ENCODE measurements at places on chromosomes 11 and 22.

DNA sequence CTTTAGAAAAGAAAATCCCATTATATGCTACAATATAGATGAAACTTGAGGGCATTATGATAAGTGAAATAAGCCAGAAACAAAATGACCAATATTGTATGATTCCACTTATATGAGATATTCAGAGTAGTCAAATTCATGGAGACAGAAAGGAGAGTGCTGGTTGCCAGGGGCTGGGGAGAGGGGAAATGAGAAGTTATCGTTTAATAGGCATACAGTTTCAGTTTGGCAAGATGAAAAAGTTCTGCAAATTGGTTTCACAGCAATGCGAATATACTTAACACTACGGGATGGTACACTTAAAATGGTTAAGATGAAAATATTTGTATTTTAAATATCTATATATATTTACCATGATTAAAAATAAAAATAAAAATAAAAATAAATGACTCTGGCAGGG is 31.1 kb upstream of the RDX start:
- DNase-seq = no peak

- DNase-seq = no peak
Measured at GRCh38 chr11:68266936-68267880, 4.6 kb downstream of the C11orf24 start.

DNA sequence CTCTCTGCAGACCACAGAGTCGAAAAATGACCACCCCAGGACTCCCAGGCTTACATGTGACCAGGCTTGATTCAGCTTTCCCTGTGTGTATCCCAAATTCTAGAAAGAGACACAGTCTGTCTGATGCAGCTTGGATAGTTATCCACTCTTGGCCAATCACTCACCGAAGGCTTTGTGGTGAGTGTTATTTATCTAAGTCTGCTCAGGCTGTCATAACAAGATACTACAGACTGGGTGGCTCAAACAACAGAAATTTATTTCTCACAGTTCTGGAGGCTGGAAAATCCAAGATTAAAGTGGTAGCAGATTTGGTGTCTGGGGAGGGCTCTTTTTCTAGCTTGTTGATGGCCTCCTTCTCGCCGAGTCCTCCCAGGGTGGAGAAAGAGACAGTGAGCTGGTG is 63.2 kb downstream of the ZBTB16 start:
- no peak for DNase-seq

DNA sequence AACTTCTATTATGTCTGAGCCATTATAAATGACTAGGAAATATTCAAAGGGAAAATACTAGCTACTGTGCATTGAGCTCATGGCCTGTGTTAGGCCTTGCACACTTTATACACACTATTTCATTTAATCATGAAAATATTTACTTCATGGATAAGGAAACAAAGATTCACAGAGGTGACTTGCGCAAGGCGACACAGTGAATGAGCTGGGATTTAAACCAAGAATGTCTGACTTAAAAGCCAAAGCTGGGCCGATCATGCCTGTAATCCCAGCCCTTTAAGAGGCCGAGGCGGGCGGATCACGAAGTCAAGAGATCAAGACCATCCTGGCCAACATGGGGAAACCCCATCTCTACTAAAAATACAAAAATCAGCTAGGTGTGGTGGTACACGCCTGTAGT is 231.5 kb downstream of the MIAT start:
- no peak for DNase-seq

GRCh38 chr22:25779890-25780289 is 37.9 kb downstream of the MYO18B start:
- DNase-seq = no peak

GRCh38 chr11:3152471-3153110 is 12.5 kb downstream of the OSBPL5 start:
- DNase-seq = no peak

GRCh38 chr11:116707161-116707629 is 65.6 kb downstream of the BUD13 start:
- DNase-seq = no peak

DNA sequence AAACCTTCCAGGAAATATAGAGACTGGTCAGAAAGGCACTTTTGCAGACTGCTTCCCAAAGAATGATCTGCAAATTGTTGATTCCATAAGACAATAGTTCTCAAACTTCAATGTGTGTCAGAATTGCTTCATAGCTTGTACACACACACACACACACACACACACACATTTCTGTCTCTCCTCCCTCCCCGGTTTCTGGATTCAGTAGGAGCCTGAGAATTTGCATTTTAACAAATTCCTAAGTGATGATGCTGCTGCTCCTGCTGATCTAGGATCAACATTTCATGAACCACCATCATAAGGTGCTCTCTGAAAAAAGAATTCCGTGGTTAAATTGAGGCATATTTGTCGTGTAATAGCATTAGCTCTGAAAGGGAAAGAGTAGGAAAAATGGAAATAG is 35.3 kb upstream of the FZD4 start:
- DNase-seq = no peak

GRCh38 chr22:23764899-23765881 is 2.4 kb downstream of the C22orf15 start:
- DNase-seq = no peak

DNA sequence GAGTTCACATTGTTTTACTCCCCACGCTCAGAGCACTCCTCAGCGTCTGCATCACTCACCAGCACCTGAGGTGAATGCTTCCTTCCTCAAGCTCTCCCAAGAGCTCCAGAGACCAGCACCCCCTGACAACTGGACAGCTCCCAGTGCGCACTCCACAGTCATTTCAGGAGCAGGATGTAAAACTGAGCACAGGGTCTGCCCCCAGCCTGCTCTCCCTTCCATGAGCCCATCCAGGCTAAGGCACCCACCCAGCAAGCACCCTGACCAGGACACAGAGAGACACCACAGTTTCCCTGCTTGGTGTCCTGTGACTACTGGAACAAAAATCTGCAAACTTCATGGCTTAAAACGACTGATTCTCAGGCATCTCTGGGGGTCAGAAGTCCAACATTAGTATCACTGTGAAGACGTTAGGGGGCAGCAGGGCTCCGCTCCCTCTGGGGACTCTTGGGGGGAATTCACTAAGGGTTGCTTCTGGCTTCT is 3.3 kb downstream of the SCGB1D2 start:
- DNase-seq = peak; percentile 25

- DNase-seq = no peak
Measured at GRCh38 chr22:30457981-30458380, 13.8 kb downstream of the SEC14L3 start.

GRCh38 chr22:47034076-47034808 is 271.8 kb downstream of the TBC1D22A start:
- DNase-seq = no peak

DNA sequence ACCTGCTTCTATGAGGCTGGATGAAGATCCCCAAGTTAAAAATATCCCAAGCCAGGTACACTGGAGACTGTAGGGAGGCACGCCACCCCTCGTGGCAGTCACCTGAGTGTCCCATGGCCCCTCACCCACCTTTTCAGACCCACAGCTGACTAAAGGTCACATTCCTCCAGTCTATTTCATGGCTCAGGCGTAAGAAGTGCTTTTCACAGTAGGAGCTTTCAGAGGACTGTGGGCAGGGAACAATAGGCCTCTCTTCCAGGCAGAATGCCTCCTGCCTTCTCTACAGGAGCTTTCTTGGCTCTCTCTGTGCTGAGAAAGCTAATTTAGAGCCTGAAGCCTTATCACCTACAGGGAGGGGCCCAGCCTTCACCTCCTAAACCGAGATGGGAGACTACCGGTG is 73.8 kb downstream of the C11orf58 start:
- no peak for DNase-seq

- DNase-seq = no peak
Measured at GRCh38 chr22:32733923-32734514, 67.5 kb upstream of the TIMP3 start.

DNA sequence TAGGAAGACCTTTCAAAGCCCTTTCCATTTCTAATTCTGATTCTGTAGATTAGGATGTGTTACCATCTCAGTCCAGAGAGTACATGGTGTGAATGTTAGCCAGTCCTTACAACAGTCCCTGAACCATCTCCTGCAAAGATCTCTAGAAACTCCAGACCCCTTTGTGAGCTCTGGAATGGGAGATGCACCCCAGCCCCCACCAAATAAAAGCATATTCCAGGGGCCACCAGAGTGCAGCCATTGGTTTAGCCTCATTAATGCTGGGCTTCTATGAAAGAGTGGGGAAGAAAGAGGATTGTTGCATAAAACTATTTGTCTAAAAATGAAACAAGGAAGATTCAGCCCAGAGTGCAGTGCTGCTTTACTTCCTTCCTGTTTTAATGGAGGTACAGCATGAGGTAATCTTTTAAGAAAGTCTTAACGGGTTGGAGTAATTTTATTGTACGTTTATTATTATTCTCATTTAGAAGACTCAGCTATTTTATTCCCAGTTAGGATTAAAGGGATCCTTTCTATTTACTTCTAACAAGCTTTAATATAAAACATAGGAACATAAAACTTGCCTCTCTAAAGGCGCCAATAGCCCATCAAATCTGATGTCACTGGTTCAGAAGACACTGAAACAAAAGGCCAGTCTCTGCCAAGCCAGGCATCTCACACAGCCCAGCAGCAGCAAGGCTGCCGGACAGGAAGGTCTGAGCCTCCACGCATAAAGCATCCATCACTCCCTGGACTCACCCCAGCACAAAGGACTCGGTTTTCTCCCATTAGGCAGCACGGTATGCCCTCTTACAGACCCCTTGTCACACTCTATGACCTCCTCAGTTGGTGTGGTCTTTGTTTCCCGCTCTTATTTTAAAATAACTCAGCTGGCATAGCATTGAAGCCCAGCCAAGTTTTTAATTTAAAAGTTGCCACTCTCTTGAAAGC is 203.9 kb upstream of the BLID start:
- no peak for DNase-seq

- no peak for DNase-seq
Measured at GRCh38 chr22:27124351-27124966, 467.1 kb downstream of the MIAT start.

GRCh38 chr11:79342686-79343085 is 98.1 kb downstream of the TENM4 start:
- DNase-seq = peak; percentile 19

GRCh38 chr11:126465573-126466188 is 110.2 kb downstream of the ST3GAL4 start:
- DNase-seq = no peak

DNA sequence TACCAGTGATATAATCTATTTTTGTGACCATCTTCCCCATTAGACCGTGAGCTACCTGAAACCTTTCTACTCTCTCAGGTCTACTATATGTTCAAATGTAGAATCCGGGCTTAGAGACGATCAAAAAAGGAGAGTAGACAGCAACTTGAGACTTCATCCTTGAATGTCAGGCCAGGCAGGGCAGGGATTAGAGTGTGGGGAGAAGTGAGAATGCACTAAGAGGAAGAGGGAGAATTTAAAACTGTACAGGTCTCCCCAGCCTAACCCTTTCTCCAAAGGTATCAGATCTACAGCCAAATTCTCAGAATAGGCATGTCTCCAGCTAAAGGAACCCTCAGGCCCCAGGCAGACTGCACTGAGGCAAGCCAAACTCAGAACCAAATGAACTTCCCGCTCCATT is 935 bp downstream of the LAMTOR1 start:
- no peak for DNase-seq

DNA sequence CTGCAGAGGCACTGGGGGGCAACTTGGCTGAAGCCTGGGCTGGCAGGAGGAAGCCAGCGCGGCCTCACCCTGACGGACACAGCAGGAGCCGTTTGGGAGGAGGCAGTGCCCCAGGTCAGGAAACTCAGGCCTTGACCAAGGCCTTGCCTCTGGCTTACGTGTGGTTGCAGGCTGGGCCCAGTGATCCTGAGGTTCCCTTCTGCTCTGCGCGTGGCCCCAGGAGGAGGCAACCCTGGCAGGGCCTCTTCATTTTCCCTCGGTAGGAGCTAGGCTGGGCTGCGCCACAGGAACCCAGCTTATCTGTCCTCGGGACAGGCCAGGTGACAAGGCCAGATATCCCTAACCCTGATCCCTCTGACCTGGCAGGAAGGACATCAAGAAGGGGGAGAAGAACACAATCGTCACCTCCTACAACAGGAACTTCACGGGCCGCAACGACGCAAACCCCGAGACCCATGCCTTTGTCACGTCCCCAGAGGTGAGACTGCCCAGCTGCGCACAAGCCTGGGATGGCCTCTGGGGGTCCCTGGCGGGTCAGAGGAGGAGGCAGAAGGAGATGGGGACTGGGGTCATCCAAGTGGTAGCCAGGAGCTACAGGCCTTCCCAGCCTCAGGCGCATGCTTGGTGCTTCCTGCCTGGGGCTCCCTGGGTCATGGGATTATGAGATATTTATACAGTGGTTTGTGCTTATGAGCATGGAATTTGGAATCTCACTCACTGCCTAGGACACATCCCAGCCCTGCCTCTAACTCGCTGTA is 20.6 kb downstream of the POLR3H start:
- no peak for DNase-seq

DNA sequence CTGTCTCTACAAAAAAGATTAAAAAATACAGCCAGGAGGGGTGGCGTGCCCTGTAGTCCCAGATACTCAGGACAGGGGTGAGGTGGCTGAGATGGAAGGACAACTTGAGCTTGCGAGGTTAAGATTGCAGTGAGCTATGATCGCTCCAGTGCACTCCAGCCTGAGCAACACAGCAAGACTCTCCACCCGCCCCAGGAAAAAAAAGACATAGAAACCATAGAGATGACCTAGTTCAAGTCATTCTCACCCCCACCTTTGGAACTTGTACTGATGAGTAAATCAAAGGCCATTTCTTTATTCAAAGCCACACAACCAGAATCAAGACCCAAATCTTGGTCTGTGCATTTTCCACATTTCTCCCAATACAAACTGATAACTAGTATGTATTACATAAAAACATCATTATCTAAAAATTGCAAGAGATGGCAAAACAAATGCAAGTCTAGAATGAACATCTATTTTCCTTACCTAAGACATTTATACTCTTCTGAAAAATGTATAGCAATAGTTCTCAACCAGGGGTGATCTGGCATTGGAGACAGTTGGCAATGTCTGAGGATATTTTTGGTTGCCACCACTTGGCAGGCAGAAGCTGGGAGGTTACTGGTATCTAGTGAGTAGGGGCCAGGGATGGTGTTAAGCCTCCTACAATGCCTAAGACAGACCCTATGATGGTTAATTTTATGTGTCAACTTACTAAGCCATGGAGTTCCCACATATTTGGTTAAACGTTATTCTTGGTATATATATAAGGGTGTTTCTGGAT is 34.6 kb downstream of the LGR4 start:
- no peak for DNase-seq

- peak; percentile 62 for DNase-seq
Measured at GRCh38 chr11:95231881-95232605, 1.0 kb upstream of the SESN3 start.

GRCh38 chr11:121341609-121342008 is 49.0 kb downstream of the SC5D start:
- no peak for DNase-seq

DNA sequence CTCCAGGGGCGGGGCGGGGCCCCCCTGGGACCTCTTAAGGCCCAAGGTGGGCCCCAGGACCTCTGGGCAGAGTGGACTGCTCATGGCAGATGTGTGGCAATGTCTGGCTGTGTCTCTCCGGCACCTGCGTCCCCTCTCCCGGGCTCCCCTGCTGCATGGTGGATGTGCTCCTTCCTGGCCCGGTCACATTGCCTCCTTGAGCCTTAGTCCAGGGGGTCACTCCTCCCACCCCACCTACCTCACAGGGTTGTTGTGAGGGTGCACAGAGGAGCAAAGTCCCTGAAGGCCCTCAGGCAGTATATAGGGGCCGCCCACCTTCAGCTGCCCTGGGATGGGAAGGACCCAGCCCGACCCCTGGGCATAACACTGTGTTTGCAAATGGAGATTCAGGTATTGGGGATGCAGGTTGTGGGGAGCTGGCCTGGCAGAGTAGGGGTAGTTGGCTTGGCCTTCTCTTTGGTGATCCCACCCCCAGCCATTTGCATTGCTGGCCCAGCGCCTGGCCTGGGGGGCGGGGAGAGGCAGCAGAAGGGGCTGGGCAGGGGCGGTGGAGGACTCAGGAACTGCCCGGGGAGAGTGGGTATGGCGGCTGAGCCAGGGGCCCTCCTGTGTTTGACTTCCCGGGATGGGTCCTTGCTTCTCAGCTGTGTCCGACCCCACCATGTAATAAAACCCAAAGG is 11.3 kb downstream of the KCTD17 start:
- no peak for DNase-seq
